ENCODE measurements at places on chromosomes 13 and 19.

DNA sequence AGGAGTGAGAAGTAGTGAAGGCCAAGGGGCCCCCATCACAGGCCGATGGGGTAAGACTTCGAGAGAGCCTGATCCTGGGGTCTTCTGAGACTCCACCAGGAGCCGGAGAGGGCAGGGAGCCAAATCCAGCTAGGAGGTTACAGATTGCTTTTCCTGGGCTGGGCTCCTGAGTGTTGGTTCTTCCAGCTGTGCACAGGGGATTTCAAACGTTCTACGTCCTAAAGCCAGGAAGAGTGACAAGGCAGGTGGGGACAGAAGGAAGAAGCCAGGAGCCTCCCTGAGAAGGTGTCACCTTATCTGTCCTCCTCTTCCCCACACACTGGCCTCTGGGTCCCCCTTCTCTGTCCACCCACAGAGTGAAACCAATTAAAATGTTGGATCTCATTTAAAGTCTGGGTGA, 16.1 kb upstream of the TPRX2 start:
- no peaks in the 10 kb centered on the region for H3K27me3 ChIP-seq
- no peak overlapping the region for H3K27ac ChIP-seq
- H3K4me1 ChIP-seq: no peaks in the 10 kb centered on the region
- no peak overlapping the region for H3K4me3 ChIP-seq

DNA sequence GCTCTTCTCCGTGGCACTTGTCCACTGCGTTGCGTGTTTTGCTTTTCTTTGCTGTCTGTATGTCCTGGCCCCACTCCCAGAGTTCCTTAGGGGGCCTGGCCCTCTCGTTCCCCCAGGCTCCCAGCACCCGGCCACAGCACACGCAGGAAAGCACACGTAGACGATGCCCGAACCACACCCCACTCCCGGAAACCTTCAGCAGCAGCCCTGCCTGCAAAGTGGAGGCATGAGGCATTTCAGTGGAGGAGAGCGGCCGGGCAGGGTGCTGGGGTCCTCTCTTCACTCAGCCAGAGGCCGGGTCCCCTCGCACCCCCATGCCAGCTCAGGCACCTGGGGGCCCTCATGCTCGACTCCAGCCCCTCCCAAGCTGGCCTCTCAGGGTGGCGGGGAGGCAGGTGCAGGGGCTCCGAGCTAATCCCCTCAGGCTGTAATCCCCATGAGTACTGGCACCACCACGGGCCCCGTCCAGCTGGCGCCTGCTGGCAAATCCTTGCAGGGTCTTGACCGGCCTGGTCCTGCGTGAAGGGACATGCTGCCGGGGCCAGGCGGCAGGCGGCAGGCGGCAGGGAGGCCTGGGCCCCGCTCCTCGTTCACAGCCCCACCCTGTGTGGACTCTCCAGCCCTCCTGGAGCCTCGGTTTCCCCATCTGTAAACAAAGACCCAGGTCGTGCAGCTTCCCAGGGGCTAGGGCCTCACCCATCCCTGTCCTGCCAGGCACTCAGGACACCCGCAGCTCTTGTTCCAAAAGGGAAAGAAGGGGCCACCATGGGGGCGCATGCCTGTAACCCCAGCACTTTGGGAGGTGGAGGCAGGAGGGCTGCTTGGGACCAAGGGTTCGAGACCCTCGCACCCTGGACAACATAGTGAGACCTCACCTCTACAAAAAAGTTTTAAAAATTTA, 7.0 kb downstream of the PIP5K1C start:
- H3K36me3 ChIP-seq: no peaks in the 10 kb centered on the region
- H3K27me3 ChIP-seq: no peaks in the 10 kb centered on the region
- H3K4me3 ChIP-seq: no peak overlapping the region
- H3K4me1 ChIP-seq: no peaks in the 10 kb centered on the region
- no peak for DNase-seq

GRCh38 chr19:24052811-24053210, 34.2 kb upstream of the ZNF254 start:
- H3K4me1 ChIP-seq: peaks cover 14% of the 10 kb centered on the region
- H3K27me3 ChIP-seq: no peaks in the 10 kb centered on the region
- no peak for DNase-seq
- H3K36me3 ChIP-seq: peaks cover 4% of the 10 kb centered on the region
- no peak overlapping the region for H3K27ac ChIP-seq

DNA sequence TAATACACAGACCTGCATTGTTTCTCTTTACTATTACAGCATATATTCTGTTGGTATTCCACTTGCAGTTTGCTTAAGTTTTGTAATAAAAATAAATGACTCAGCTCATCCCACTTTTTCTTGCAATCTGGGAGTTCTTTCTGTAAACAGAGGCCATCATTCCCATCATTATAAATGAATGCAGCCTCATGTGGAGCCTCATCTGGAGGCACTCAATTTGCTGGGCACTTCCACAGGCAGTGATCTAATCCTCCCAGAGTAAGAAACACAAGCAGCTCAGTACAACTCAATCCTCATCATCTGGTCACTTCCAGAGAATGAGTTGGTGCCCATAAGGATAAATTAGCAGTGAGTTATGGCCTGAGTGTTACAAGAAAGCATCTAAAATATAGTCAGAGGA, 2801.9 kb downstream of the PCDH9 start:
- H3K27me3 ChIP-seq: no peaks in the 10 kb centered on the region
- H3K27ac ChIP-seq: no peak overlapping the region

GRCh38 chr13:111228262-111229144, 91.9 kb upstream of the TEX29 start:
- H3K27me3 ChIP-seq: no peaks in the 10 kb centered on the region
- H3K4me3 ChIP-seq: no peak overlapping the region
- DNase-seq: no peak
- no peaks in the 10 kb centered on the region for H3K4me1 ChIP-seq
- H3K27ac ChIP-seq: no peak overlapping the region

Measured in HCT116 (cell line).